Fibroblast of skin of left biceps (primary cell): ENCODE measurements at places on chromosomes 12 and 14.

- peak; percentile 50 for DNase-seq
Measured at GRCh38 chr12:104498211-104498801, 41.6 kb downstream of the CHST11 start.

GRCh38 chr12:12976366-12976765 is 23.7 kb downstream of the HEBP1 start:
- DNase-seq: peak; percentile 72

DNA sequence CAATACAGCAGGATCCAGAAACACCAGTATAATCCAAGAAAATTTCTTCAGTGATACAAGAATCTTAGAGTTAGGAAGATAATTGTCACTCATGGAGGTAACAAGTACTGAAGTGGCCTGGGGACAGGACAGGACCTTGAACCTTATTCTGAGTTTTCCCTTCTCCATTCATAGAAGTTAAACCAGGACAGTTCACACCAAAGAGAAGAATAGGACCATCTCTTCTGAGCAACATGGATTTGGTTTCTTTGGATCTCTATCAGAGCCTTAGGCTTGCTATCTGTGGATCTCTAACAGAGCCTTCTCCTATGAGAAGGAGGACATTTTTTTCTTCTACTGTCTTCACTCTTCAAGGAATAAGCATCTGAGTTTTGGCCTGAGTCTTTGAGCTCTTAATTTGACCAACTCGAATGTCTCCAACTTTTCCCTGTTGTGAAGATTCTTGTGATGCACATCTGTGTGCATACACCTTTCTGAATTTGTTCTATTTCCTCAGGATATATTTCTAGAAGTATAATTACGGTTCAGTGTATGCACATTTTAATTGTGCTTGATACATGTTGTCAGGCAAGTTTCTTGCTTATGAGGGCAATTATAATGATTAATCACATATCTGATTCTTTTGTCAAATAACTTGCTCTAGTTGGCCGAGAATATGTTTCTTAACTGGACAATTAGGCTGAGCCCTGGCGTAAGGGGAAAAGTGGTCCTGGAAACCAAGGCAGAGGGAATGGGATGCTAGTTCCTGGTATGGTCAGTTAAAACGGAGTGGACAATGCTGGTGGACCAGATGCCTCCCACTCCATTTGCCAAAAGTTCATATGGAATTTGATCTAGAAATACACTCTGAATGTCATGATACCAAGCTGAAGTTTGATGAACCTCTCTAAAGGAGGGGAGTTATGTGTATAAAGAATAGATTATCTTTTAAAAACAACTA is 6.6 kb downstream of the KRT6A start:
- no peak for DNase-seq

DNA sequence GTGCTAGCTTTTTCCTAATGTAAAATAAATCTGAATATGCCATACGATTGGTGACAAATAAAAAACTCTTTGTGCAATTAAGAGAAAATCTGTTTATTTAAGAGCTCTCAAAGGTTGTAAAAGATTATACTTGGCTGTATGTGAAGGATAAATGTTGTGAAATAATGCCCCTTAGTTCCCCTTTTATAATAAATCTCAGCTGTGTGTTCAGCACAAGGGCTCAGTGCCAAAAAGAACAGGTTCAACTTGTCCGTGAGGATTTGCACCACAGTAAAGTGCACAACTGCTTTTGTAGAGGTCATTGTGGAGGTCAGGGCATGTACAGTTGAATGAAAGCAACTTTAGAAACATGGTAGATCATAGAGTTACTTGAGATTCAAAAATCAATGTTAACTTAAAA is 118.6 kb downstream of the TRMT5 start:
- no peak for DNase-seq

GRCh38 chr12:31019561-31019960 is 54.1 kb upstream of the DDX11 start:
- DNase-seq: no peak

GRCh38 chr12:113757221-113758002 is 208.7 kb downstream of the RBM19 start:
- no peak for DNase-seq

GRCh38 chr12:114684098-114684869 is at the start of gene TBX3:
TBX3 (minus strand) TSS chr12:114684175; CDS start chr12:114683200, 975 bp downstream.
- peak; percentile 100 for DNase-seq

GRCh38 chr12:81872400-81872799 is 113.2 kb upstream of the PPFIA2 start:
- DNase-seq: no peak

GRCh38 chr14:94081386-94081820 is 293 bp downstream of the IFI27L1 start:
- no peak for DNase-seq
